Endothelial cell of umbilical vein (primary cell): ENCODE measurements at places on chromosomes 13 and 19. TPM values are rescaled to one million over a fixed set of nuclear protein-coding genes. Genes with fewer than 3 reads are reported as not detected.

SPINT2 gene
- 20.1 and 46.6 TPM in 2 replicates for total RNA-seq

ACP7 gene
- total RNA-seq = 0.18 and 0.49 TPM in 2 replicates

PROZ gene
- not detected in 2 replicates for total RNA-seq

DNA sequence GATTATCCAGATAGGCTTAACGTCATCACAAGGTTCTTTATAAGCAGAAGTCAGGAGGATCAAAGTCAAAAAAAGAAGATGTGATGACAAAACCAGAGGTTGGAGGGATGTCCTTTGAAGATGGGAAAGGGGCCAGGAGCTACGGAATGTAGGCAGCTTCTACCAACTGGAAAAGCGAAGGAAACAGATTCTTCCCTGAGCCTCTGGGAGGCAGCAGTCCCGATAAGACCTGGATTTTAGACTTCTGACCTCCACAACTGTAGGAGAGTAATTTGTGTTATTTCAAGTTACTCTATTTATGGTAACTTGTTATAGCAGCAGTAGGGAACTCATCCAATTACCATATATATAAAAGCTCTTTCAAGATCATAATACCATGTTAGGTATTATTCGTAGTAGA, 98.8 kb upstream of the MYCBP2 start:
- DNase-seq = no peak

DNA sequence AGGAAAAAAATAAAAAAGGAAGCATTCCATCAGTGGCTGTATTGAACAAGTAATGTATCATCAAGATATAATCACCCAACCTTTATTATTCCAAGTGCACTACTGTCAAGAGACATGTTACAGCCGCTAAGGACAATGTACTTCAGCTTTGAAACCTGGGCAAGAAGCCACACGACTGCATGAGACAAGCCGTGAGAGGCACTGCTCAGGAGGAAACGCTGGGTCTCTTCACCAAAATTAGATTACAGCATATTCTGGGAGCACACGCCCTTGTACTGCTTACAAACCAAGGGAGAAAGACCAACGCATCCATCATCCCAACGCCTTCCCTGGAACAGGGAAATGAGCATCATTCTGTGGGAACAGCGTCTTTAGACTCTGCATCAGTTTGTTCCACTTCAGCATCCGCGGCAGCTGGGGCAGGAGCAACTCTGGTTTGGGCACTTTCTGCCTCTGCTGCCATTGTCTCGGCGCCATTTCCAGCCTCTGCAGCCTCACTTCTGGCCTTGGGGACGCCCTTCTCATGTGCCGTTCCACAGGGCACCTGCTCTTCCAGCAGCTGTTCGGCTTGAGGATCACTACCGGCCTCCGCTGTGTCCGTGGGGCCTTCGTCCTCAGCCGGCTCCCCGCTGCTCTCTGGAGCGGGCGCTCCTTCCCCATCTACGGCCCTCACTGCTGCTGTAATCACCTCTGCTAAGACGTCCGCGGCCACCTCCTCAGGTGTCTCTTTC, 22.4 kb upstream of the BRD4 start:
- DNase-seq = no peak

GRCh38 chr19:53103234-53104203, at the start of gene ZNF160:
TSS of gene ZNF160 (minus strand) at chr19:53103422. CDS start at chr19:53086276, 17,146 bp downstream.
- DNase-seq = peak; percentile 98
